ENCODE measurements at places on chromosomes 4 and X. TPM values are rescaled to one million over a fixed set of nuclear protein-coding genes. Genes with fewer than 3 reads are reported as not detected.
A peak's percentile ranks its signal among the peaks of the same experiment; 100 is the strongest.

The RTL9 gene
- total RNA-seq, result not detected

The BST1 gene
- 0.75 TPM for total RNA-seq

- H3K4me3 ChIP-seq, result no peak overlapping the region
- no peaks in the 10 kb centered on the region for H3K27me3 ChIP-seq
- no peak overlapping the region for H3K27ac ChIP-seq
- H3K36me3 ChIP-seq, result no peaks in the 10 kb centered on the region
Observed at GRCh38 chr4:17939054-17939453, 82.5 kb downstream of the LCORL start.

DNA sequence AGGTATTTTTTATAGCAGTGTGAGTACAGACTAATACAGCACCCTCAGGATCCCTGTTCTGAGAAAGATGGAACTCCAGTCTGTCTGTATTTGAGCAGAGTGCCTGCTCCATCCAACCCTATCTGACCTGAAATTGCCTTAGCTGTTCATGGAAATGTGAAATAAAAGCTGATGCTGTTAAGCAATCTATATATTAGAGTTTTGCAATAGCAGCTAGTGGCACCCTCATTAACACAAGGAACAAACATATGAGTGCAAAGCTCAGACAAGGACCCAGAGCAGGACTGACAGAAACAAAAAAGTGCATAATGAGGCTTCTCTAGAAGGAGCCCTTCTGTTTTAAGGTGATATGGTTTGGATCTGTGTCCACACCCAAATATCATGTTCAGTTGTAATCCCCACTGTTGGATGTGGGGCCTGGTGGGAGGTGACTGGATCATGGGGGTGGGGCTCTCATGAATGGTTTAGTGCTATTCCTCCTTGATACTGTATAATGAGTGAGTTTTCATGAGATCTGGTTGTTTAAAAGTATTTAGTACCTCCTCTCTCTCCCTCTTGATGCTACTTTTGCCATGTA lies 272.9 kb upstream of the KLF3 start:
- no peak overlapping the region for H3K4me3 ChIP-seq
- no peak overlapping the region for H3K27ac ChIP-seq
- no peak for DNase-seq
- peaks cover 8% of the 10 kb centered on the region for H3K4me1 ChIP-seq
- H3K36me3 ChIP-seq, result no peaks in the 10 kb centered on the region

The SOX3 gene
- total RNA-seq, result not detected

The SMIM43 gene
- total RNA-seq, result not detected

DNA sequence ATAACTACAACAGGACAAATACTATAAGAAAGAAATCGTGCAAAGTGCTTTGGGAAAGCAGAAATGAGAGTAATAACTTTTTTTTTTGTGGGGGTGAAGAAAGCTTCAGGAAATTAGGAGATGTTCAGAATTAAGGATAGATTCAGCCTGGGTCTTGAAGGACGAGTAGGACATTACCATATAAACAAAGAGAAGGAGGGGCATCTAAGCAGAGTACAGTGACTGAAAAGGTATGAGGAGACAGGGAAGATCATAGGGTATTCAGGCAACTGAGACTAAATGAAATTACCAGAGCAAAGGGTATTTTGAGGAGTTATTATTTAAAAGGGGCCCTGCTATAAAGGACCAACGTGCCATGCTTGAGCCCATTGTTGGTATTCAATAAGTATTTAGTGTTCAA lies 3.1 kb upstream of the STAP1 start:
- no peaks in the 10 kb centered on the region for H3K36me3 ChIP-seq
- no peak overlapping the region for H3K4me3 ChIP-seq
- H3K27me3 ChIP-seq, result no peaks in the 10 kb centered on the region
- peaks cover 11% of the 10 kb centered on the region for H3K4me1 ChIP-seq

- H3K4me1 ChIP-seq, result peaks cover 8% of the 10 kb centered on the region
- DNase-seq, result peak; percentile 74
- H3K36me3 ChIP-seq, result no peaks in the 10 kb centered on the region
- H3K27ac ChIP-seq, result no peak overlapping the region
- H3K27me3 ChIP-seq, result no peaks in the 10 kb centered on the region
Observed at GRCh38 chr4:112321776-112322684, 24.9 kb downstream of the ALPK1 start.

DNA sequence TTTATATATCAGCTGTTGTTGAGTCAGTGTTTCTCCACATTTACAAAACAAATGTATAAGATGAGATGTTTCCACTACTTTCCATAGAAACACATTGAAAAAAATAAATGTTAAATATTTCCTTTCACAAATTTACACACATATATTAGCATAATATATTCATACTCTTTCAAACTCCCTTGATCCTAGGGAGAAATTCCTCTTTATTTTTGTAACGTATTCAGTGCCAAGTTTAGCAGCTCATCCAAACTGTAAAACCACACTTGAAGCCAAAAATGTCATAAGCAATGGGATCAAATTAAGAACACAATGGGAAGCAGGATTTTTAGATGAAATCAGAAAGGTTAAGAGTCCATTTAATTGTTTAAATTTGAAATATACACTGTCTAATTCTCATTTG lies 381.1 kb upstream of the MAD2L1 start:
- H3K4me3 ChIP-seq, result no peak overlapping the region
- H3K36me3 ChIP-seq, result no peaks in the 10 kb centered on the region
- H3K27me3 ChIP-seq, result no peaks in the 10 kb centered on the region
- DNase-seq, result no peak
- H3K4me1 ChIP-seq, result no peaks in the 10 kb centered on the region

- no peak for DNase-seq
- no peaks in the 10 kb centered on the region for H3K36me3 ChIP-seq
- no peak overlapping the region for H3K4me3 ChIP-seq
- H3K4me1 ChIP-seq, result no peaks in the 10 kb centered on the region
Observed at GRCh38 chr4:161342881-161343568, 820.8 kb downstream of the FSTL5 start.

DNA sequence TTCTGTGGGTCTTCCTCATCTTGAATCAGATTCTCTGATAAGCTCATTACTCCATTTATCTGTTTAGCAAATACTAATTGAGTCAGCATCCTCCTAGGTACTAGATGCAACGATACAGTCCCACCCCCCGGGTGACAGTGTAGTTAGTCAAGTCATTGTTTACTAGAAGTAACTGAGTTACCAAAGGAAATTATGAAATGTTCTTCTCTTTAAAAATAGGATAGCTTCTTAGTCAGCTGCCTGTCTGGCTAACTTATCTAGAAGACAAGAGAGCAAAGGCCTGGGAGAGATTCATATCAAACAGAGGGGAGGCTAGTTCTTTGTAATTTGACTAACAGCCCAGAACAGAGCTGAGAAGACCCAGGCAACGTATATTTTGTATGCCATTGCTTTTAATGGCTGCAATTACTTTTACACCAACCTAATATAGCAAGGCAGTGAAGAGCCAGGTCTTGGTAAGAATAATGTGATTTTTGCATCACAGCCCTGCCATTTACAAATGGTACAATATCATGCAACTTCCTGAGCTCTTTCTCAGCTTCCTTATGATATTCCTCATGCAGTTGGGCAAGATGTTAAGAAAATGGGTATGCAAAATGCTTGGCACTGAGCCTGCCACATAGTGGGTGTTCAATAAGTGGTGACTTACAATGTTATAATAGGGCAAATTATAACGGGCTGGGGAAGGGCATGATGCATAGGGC lies 149.9 kb downstream of the CHIC2 start:
- DNase-seq, result no peak
- H3K4me1 ChIP-seq, result no peaks in the 10 kb centered on the region
- H3K4me3 ChIP-seq, result no peak overlapping the region
- no peaks in the 10 kb centered on the region for H3K27me3 ChIP-seq
- H3K27ac ChIP-seq, result no peak overlapping the region
- no peaks in the 10 kb centered on the region for H3K36me3 ChIP-seq

DNA sequence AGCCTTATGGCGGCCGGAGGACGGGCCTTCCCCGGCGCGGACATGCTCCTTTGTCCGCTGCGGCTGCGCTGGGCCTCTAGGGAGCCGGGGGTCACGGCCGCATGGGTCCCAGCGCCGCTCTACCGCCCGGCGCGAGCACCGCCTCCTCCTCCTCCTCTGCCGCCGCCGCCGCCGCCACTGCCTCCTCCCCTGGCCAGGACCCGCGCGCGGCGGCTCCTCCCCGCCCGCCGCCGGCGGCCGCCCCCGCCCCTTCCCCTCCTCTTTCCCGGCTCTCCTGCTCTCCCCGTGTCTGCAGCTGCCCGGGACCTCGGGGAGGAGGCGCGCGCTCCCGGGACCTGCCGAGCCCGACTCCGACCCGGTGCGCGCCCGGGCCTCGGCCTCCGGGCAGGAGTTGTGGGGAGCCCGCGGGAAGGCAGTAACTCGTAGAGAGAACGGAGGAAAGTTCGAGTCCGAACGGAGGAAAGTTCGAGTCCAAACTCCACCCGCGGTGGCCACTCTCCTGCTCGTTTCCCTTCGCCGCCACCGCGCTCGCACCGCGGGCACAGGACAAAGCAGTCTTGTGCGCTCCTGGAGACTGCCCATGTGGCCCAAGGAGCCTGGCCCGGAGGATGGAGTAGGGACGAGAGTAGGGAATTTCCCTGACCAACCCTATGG lies at the start of gene ADGRA3:
Gene ADGRA3 (minus strand): TSS at position 179 of the 654 bp plus-strand sequence. CDS start 282 bp downstream, outside the sequence.
- H3K4me3 ChIP-seq, result no peak within 1 kb of the TSS
- H3K27ac ChIP-seq, result no peak within 1 kb of the TSS
- no peaks in the 10 kb centered on the region for H3K27me3 ChIP-seq
- no peaks in the 10 kb centered on the region for H3K4me1 ChIP-seq
- no peaks in the 10 kb centered on the region for H3K36me3 ChIP-seq

The ZIC3 gene
- total RNA-seq, result not detected

The KIF4A gene
- 0.08 TPM for total RNA-seq

- H3K27me3 ChIP-seq, result no peaks in the 10 kb centered on the region
- DNase-seq, result no peak
- no peak overlapping the region for H3K4me3 ChIP-seq
- no peaks in the 10 kb centered on the region for H3K4me1 ChIP-seq
- H3K27ac ChIP-seq, result no peak overlapping the region
Observed at GRCh38 chr4:52877694-52878093, 15.6 kb downstream of the RASL11B start.

DNA sequence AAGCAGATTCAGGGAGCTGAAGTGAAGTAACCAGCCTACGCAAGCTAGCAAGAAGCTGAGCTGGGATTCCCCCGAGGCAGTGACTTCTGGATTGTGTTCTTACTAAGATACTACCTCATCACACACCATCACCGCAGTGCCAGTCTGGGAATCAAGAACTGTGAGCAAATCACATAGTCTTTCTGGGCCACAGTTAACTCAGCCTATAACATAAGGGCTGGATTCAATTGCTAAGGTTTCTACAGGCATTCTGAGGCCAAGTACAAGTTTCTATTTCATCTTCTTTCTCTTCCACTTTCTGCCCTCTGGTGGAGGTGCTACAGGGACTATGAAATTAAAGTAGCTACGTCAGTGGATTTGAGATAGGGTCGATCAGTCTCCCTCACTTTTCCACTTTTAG lies 1.4 kb upstream of the CORIN start:
- H3K27me3 ChIP-seq, result no peaks in the 10 kb centered on the region
- H3K4me3 ChIP-seq, result no peak overlapping the region
- peak; percentile 41 for DNase-seq
- peak overlapping the region; percentile 39 for H3K27ac ChIP-seq
- no peaks in the 10 kb centered on the region for H3K36me3 ChIP-seq

GRCh38 chr4:89048906-89049601 lies 7.9 kb downstream of the FAM13A start:
- no peaks in the 10 kb centered on the region for H3K4me1 ChIP-seq
- no peaks in the 10 kb centered on the region for H3K27me3 ChIP-seq
- no peak for DNase-seq

The SOD3 gene
- total RNA-seq, result not detected

DNA sequence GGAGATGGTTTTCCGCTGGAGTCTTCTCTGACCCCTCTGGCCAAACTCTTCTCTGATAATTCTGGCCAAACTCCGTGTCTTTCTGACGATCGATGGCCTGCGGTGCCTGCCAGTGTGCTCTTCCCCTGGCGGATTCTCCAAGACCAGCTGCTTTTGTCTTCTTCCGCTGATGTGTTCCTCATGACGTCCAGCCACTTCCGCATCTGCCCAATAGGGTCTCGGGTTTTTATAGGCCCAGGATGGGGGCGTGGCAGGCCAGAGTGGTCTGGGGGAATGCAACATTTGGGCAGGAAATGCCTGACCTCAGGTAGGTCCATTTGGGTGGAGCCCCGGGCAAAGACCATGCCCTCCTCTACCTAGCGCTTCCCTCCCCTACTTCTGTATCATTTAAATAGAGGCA lies 1542.1 kb downstream of the STIM2 start:
- H3K4me3 ChIP-seq, result no peak overlapping the region
- no peaks in the 10 kb centered on the region for H3K36me3 ChIP-seq
- no peaks in the 10 kb centered on the region for H3K27me3 ChIP-seq
- no peak overlapping the region for H3K27ac ChIP-seq

DNA sequence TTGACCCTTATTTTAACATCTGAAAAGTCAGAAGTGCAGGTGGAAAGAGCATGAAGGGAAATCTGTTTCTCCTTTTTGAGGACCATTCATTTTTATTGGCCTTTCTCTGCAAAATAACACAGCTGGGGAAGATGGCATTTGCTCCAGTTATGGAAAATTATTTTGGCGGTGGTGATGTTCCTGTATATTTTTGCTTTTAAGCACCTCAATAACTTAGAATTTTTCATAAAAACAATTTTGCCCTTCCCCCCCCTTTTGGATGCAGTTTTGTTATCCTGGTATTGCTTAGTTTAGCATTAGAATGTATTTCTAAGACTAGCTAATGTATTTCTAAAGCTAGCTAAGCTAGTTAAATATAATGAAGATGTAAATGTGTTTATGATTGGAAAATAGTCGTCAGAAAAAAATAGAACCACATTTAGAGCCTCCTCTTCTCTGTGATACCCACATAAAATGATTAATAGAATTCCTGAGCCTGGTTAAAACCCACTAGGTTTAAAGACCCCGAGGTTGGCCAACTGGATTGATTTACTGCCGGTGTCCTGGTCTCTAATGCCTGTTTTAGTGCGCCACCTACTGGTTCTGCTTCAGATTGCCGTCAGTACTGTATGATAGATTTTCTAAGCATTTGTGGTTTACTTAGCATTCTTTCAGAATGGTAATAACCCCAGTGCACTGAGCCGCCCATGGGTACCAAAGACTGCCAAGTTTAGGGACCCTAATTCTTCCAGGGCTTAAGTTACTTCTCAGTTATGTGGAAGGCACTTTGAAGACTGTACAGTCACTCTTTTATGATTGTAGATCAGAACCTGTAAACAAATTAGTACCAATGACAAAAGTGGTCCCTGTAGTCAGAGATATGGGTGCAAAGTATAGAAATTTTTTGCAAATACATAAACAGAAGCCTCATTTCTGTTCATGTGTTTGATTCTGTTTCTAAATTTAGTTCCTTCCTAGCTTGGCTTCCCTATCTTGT lies 11.4 kb downstream of the KLF3 start:
- H3K4me3 ChIP-seq, result no peak overlapping the region
- peak overlapping the region; percentile 22 for H3K27ac ChIP-seq
- no peaks in the 10 kb centered on the region for H3K36me3 ChIP-seq
- H3K4me1 ChIP-seq, result peaks cover 79% of the 10 kb centered on the region
- DNase-seq, result peak; percentile 81

- no peaks in the 10 kb centered on the region for H3K27me3 ChIP-seq
- DNase-seq, result no peak
- H3K36me3 ChIP-seq, result no peaks in the 10 kb centered on the region
- H3K27ac ChIP-seq, result no peak overlapping the region
- no peaks in the 10 kb centered on the region for H3K4me1 ChIP-seq
Observed at GRCh38 chr4:156623376-156623775, 348.2 kb downstream of the PDGFC start.

The ODAPH gene
- not detected for total RNA-seq

The FSTL5 gene
- not detected for total RNA-seq

The TRPC5OS gene
- not detected for total RNA-seq

The CACNA1F gene
- total RNA-seq, result 1.3 TPM
